ENCODE measurements at places on chromosomes 6 and 20.

DNA sequence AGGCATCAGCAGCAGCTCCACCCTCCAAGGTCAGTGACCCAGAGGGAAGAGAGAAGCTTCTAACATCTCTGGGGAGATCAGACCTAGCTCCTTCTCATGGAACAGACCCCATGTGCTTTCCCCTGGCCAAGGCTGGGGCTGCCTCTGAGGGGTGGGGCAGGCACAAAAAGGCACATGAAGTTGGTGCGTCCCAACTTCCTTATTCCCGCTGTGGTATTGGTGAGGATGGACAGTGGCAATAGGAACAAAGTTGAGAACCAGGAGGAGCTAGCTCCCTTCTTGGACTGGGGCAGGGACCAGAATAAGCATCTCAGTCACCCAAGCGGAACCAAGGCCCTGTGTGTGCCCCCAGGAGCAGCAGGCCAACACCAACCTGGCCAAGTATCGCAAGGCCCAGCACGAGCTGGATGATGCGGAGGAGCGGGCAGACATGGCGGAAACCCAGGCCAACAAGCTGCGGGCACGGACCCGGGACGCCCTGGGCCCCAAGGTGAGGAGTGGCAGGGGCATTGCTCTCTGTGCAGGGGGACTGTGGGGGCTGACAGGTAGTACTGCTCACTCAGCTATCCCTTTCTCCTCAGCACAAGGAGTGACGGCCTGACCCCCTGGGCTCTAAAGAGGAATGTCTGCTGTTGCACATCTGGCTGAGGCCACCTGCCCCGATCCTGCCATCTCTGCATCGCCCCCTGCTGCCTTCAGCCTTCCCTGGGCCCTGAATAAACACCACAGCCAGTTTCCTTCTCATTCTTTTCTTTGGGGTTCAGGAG lies 46.1 kb downstream of the MYH7B start:
- no peak overlapping the region for H3K4me3 ChIP-seq
- no peak for DNase-seq
- no peak overlapping the region for H3K27ac ChIP-seq
- no peaks in the 10 kb centered on the region for H3K4me1 ChIP-seq
- H3K27me3 ChIP-seq: no peaks in the 10 kb centered on the region

GRCh38 chr6:15839969-15840541 lies 177.2 kb upstream of the DTNBP1 start:
- H3K4me1 ChIP-seq: no peaks in the 10 kb centered on the region
- no peak for DNase-seq
- no peak overlapping the region for H3K4me3 ChIP-seq
- no peaks in the 10 kb centered on the region for H3K36me3 ChIP-seq
- no peak overlapping the region for H3K27ac ChIP-seq

GRCh38 chr6:68007717-68008116 lies 627.4 kb upstream of the ADGRB3 start:
- H3K4me3 ChIP-seq: no peak overlapping the region
- no peaks in the 10 kb centered on the region for H3K36me3 ChIP-seq
- no peak for DNase-seq
- no peaks in the 10 kb centered on the region for H3K27me3 ChIP-seq

- no peaks in the 10 kb centered on the region for H3K36me3 ChIP-seq
- no peak for DNase-seq
- no peak overlapping the region for H3K4me3 ChIP-seq
- no peaks in the 10 kb centered on the region for H3K27me3 ChIP-seq
- H3K4me1 ChIP-seq: no peaks in the 10 kb centered on the region
Measured at GRCh38 chr20:11261533-11262000, 587.8 kb upstream of the JAG1 start.

GRCh38 chr6:111956098-111956497 lies 82.8 kb upstream of the FYN start:
- no peaks in the 10 kb centered on the region for H3K36me3 ChIP-seq
- no peak for DNase-seq
- H3K4me3 ChIP-seq: no peak overlapping the region
- H3K4me1 ChIP-seq: no peaks in the 10 kb centered on the region

GRCh38 chr6:77424761-77425160 lies 38.5 kb downstream of the HTR1B start:
- DNase-seq: no peak
- no peaks in the 10 kb centered on the region for H3K36me3 ChIP-seq
- no peak overlapping the region for H3K4me3 ChIP-seq
- H3K4me1 ChIP-seq: no peaks in the 10 kb centered on the region
- no peaks in the 10 kb centered on the region for H3K27me3 ChIP-seq
- H3K27ac ChIP-seq: no peak overlapping the region

DNA sequence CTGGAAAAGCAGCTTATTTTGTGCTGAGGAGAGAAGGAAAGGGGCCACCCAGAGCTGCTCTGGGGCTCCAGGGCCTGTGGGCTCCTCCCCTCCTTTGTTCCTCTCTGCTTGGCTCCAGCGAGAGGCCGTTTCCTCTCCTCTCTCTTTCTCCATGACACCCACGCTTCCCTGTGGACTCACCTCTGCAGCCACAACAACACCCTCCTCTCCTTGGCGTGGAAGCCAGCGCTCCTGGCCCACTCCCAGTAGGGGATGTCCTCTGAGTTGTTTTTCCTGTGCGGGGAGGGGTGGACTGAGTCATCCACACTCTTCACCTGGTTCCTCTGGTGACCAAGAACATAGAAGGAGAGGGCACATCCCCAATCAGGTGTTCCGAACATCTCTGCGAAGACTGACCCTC lies 4.9 kb upstream of the CDSN start:
- H3K27ac ChIP-seq: no peak overlapping the region
- H3K4me1 ChIP-seq: no peaks in the 10 kb centered on the region
- H3K4me3 ChIP-seq: no peak overlapping the region

- no peaks in the 10 kb centered on the region for H3K36me3 ChIP-seq
- no peak overlapping the region for H3K27ac ChIP-seq
- no peaks in the 10 kb centered on the region for H3K4me1 ChIP-seq
- no peak overlapping the region for H3K4me3 ChIP-seq
Measured at GRCh38 chr6:164150232-164150631, 735.7 kb downstream of the QKI start.

DNA sequence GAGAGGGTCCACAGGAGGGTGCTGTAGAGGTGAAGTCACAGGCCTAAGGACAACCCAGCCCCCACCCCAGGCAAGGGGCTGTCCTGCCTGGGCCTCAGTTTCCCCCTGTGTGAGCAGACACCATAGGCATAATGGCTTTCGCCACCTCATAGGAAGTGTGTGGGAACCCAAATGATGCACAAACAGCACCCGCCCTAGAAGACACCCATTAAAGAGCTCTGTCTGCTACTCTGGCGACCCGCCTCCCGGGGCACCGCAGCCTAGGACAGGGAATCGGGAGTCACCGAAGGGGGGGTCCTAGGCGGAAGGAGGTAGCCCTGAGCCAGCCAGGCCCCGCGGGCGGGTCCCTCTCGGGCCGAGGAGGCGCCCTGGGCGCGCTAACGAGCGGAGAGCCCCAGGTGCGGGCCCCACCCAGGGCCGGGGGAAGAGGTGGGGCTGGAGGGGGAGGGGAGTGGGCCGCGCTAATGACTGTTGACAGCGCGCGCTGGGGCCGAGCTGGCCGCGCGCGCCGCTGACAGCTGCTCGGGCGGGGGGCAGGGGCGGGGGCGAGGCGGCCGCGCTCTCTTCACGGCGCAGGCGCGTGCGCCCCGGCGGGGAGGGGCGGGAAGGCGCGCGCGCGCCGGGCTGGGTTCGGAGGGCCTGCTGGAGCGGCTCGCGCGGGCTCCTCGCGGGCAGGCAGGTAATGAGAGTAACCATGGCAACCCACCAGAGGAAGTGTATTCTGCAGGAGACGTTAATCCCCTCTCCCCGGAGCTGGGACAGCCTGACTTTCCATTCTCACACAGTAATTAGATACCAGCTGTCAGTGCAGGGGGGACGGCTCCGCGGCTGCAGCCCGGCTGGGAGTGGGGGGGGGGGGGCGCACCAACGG lies 48.9 kb downstream of the NOL4L start:
- no peaks in the 10 kb centered on the region for H3K36me3 ChIP-seq
- peaks cover 73% of the 10 kb centered on the region for H3K4me1 ChIP-seq
- DNase-seq: peak; percentile 59
- H3K4me3 ChIP-seq: peak overlapping the region; percentile 77
- no peaks in the 10 kb centered on the region for H3K27me3 ChIP-seq
- H3K27ac ChIP-seq: peak overlapping the region; percentile 86

- no peaks in the 10 kb centered on the region for H3K36me3 ChIP-seq
- H3K27ac ChIP-seq: no peak overlapping the region
- H3K4me3 ChIP-seq: no peak overlapping the region
- H3K4me1 ChIP-seq: no peaks in the 10 kb centered on the region
Measured at GRCh38 chr20:24437196-24438082, 32.0 kb upstream of the SYNDIG1 start.

DNA sequence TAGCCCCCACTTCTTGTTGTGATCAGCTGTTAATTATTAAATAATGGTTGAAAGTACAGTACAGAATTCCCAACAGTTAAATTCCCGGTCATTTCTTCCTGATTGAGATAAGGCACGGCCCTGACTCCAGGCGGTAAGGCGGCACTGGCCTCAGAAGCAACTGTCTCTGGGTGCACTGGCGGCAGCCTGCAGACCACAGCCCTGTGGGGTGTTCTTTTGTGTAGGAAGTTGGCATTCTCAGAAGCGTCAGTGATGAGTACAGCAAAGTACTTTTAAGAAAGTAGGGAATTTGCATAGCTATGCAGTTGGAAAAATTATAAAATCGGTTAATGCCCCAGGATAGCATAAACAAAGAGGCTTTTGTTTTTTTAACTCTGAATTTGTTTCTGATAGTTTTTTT lies 50.5 kb downstream of the SAMD5 start:
- no peaks in the 10 kb centered on the region for H3K27me3 ChIP-seq
- no peak overlapping the region for H3K27ac ChIP-seq
- H3K4me3 ChIP-seq: no peak overlapping the region

- H3K27ac ChIP-seq: no peak overlapping the region
- H3K4me3 ChIP-seq: no peak overlapping the region
- no peaks in the 10 kb centered on the region for H3K36me3 ChIP-seq
- DNase-seq: no peak
Measured at GRCh38 chr6:166725571-166725970, 98.5 kb upstream of the RPS6KA2 start.

DNA sequence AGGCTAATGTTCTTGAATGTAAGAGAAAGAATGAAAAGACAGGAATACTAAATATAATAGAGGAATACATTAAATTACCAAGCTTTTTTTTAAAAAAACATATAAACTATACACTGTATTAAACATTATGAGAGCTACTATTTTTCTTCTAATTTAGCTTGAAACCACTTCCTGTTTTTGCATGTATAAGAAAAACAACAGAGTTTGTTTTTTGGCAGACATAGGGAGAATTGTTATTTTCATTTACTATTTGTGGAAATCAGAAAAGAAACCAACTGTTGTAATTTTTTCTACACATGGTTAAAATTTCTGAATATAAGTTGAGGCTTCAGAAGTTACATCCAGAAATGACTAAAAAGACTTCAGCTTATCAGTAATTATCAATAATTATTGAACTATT lies 991.8 kb upstream of the GJE1 start:
- no peaks in the 10 kb centered on the region for H3K27me3 ChIP-seq
- no peaks in the 10 kb centered on the region for H3K36me3 ChIP-seq
- DNase-seq: no peak
- no peak overlapping the region for H3K27ac ChIP-seq
- H3K4me1 ChIP-seq: no peaks in the 10 kb centered on the region

GRCh38 chr6:110053395-110054240 lies 75.5 kb downstream of the GPR6 start:
- H3K27ac ChIP-seq: no peak overlapping the region
- no peaks in the 10 kb centered on the region for H3K27me3 ChIP-seq
- H3K4me3 ChIP-seq: no peak overlapping the region
- no peaks in the 10 kb centered on the region for H3K36me3 ChIP-seq

- no peak overlapping the region for H3K4me3 ChIP-seq
- no peak for DNase-seq
- H3K27me3 ChIP-seq: no peaks in the 10 kb centered on the region
- H3K36me3 ChIP-seq: no peaks in the 10 kb centered on the region
Measured at GRCh38 chr6:53540129-53540692, 4.7 kb downstream of the GCLC start.

- H3K4me1 ChIP-seq: no peaks in the 10 kb centered on the region
- no peaks in the 10 kb centered on the region for H3K27me3 ChIP-seq
- H3K4me3 ChIP-seq: no peak overlapping the region
- no peak for DNase-seq
Measured at GRCh38 chr20:47878601-47879027, 93.3 kb upstream of the SULF2 start.

- no peaks in the 10 kb centered on the region for H3K4me1 ChIP-seq
- H3K36me3 ChIP-seq: no peaks in the 10 kb centered on the region
- no peak overlapping the region for H3K27ac ChIP-seq
- no peak overlapping the region for H3K4me3 ChIP-seq
- no peak for DNase-seq
- H3K27me3 ChIP-seq: no peaks in the 10 kb centered on the region
Measured at GRCh38 chr6:134733801-134734200, 216.1 kb downstream of the ALDH8A1 start.

DNA sequence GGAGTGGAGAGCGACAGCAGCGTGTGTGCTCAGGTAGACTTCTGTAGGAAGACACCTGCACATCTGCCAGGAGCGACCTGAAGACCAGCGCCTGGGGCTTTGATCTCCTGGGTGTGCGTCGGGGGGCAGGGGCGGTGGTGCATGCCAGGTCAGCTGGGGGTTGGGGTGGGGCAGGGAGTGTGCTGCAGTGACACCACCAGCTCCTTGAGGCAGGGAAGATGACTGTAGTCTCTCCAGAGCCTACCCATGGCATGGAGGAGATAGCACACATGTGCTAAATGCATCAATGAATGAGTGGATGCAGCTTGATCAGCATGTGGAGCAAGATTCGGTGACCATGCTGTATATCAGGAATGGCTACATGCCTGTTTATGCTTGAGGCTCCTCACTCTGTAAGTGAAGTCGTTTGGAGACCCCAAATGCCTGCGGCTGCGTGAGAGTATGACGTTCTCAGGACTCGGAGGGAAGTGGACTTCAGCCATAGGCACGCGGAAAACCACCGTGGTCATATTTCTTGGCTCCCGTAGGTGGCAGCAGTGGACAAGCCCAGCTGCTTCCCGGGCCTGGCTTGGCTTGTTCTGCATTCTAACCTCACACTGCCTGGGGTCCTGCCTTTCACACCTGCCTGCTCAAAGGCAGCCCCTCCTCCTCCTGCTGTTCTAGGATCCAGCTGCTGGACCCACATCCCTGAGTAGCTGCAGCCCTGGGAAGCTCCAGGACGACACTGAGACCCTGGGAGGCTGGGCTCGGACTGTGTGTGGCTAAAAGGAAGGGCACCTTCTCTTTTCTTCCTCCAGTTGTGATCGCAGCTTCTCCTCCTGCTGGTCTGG lies 39.4 kb upstream of the KCNK16 start:
- no peaks in the 10 kb centered on the region for H3K36me3 ChIP-seq
- H3K4me1 ChIP-seq: no peaks in the 10 kb centered on the region
- H3K4me3 ChIP-seq: no peak overlapping the region
- no peaks in the 10 kb centered on the region for H3K27me3 ChIP-seq
- peak; percentile 34 for DNase-seq

DNA sequence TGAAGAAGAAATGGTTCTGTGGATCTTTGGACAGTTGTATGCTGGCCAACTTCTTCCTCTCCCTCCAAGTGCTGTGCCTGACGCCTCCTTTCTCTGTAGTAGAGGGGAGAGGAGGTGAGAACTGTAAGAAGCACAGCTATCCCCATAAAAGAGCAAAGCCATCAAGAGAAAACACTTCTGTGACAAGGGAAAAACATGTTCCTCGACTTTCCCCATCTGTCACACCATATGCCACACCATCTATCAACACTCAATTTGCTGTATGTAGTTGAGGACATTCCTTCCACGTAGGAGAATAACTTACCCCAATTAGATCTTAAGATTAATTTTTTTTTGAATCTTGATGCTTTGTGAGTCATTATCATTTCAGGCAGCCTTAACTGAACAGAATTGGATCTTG lies 156.2 kb upstream of the PLCB4 start:
- H3K36me3 ChIP-seq: no peaks in the 10 kb centered on the region
- no peak overlapping the region for H3K4me3 ChIP-seq
- no peak overlapping the region for H3K27ac ChIP-seq
- H3K4me1 ChIP-seq: no peaks in the 10 kb centered on the region
- H3K27me3 ChIP-seq: no peaks in the 10 kb centered on the region

- H3K27ac ChIP-seq: no peak overlapping the region
- DNase-seq: no peak
- H3K4me3 ChIP-seq: no peak overlapping the region
Measured at GRCh38 chr20:22928679-22929078, 106.4 kb upstream of the SSTR4 start.
